ENCODE measurements at places on chromosomes 7 and 10.

- no peak for DNase-seq
Measured at GRCh38 chr10:131732631-131733127, 168.1 kb upstream of the PPP2R2D start.

GRCh38 chr10:59124187-59124586, 52.3 kb upstream of the PHYHIPL start:
- no peak for DNase-seq

DNA sequence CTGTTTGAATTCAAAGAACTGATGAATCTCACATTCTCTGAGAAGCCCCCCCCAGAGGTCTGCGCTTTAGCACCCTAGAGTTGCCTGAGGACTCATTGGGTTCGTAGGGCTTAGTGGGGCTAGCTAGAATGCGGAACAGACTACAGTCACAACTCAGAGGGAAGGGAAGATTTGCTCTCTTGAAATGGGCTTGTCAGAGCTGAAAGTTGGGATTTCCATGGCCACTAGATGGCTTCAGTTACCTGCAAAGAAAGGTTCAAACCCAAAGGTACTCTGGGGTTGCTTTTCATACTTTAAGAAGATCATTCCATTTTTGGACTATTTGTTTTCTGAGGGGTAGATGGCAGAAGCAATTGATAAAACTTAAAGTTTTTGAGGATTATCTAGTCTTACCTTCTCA, 205.0 kb downstream of the BBS9 start:
- DNase-seq = no peak

GRCh38 chr10:36182179-36182566, 540.1 kb upstream of the FZD8 start:
- no peak for DNase-seq

DNA sequence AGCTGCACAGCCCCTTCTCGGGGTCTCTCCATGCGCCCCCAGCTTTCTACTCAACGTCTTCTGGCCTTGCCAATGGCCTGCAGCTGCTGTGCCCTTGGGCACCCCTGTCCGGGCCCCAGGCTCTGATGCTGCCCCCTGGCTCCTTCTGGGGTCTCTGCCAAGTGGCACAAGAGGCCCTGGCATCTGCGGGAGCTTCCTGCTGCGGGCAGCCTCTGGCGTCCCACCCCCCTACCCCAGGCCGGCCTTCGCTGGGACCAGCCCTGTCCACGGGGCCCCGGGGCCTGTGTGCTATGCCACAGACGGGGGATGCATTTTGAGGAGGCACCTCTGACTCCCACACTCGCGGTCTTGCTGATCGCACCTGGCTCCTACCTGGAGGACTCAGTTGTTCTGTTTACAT, 2.3 kb downstream of the VENTX start:
- no peak for DNase-seq

- DNase-seq = no peak
Measured at GRCh38 chr10:119250641-119251314, 43.4 kb downstream of the GRK5 start.

GRCh38 chr7:34087892-34088891, 182.9 kb downstream of the BMPER start:
- no peak for DNase-seq

GRCh38 chr10:71836596-71836974, 14.5 kb downstream of the PSAP start:
- no peak for DNase-seq

DNA sequence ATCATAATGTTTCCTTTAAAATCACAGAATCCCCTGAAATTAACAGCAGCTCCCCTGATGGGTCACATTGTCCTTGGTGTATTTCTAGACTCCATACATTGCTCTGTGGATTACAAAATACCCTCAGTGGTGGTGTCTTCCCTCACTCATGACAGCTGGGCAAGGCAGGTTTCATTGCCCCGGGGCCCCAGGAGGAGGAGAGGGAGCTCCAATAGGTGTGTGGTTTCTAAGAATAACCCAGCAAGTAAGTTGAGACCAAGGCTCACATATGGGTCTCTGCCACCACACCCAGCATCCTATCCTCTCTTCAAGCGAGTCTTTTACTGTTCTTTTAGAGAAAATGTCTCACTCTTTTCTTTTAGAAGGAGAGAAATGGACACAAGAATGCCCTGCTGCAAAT, 63.6 kb downstream of the PKD1L1 start:
- DNase-seq = no peak

DNA sequence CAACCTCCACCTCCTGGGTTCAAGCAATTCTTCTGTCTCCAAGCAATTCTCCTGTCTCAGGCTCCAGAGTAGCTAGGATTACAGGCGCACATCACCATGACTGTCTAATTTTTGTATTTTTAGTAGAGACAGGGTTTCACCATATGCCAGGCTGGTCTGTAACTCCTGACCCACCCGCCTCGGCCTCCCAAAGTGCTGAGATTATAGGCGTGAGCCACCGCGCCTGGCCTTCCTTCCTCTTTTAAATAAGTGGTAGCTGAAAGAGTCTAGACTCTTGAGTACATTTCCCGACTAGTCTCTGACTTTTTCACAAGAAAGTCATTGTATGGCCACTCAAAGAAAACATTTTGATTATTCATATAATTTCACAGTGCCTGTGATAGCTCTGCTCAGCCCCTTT, 636.2 kb upstream of the ANKRD30A start:
- DNase-seq = no peak

DNA sequence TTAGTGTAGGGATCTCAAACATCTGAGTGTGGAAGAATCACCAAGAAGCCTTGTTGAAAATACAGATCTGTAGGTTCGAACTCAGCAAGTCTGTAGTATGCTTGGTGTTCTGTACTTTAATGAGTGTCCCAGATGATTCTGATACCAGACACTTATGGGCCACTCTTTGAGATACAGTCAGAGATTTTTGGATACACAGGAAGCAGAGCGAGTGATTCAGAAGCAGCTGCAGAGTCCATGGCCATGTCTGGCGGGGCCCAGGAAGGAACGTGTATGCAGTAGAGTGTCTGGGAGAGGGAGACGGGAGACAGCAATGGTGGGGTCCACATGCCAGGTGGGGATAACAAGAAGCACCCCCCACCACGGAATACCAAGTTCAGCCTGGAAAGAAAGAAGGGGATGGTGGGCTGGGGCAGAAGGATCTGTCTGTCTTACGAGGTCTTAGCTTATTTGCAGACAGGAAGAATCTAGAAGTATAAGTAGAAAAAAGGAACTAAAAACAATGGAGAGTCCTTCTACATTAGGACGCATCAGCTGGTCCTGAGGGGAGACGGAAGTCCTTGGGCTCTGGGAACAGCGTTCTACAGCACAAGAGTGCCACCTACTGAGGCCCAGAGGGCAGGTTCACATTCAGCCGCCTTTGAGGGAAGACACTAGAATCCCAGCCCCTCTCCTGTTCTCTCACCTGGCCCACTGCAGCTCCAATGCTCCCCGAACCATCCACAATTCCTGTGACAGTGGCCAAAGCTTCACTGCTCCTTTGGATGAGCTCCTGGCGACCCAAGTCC, 55.4 kb downstream of the SLC37A3 start:
- no peak for DNase-seq

- DNase-seq = no peak
Measured at GRCh38 chr10:115483294-115483693, 390.1 kb downstream of the ATRNL1 start.
